ENCODE measurements at places on chromosomes 7 and 10. TPM values are rescaled to one million over a fixed set of nuclear protein-coding genes. Genes with fewer than 3 reads are reported as not detected.

- no peak for DNase-seq
Observed at GRCh38 chr7:91199601-91200000, 64.6 kb upstream of the FZD1 start.

DNA sequence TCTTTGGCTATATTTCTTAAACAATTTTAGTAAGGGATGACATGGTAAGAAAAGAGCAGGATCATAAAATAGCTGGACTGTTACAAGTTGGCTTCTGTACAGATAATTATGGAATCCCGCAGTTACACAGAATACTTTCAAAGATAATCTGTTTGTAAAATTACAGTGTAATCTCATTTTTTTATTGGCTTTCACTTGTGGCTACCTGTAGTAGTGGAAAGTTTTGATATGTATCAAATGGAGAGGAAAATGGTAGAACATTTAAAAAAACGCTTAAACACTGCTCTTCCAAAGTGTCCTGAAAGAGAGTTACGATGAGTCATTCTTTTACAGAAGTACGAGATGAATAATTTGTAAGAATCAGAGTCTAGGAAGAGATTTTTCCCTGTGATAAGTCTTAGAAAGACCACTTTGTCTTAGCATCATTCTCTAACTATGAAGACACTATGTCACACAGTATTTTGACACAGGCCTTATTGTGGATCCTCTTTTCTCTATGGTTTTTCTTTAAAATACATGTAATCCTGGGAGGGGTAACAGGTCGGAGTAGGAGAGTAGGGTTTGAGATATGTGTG is 215.0 kb upstream of the DKK1 start:
- no peak for DNase-seq

DNA sequence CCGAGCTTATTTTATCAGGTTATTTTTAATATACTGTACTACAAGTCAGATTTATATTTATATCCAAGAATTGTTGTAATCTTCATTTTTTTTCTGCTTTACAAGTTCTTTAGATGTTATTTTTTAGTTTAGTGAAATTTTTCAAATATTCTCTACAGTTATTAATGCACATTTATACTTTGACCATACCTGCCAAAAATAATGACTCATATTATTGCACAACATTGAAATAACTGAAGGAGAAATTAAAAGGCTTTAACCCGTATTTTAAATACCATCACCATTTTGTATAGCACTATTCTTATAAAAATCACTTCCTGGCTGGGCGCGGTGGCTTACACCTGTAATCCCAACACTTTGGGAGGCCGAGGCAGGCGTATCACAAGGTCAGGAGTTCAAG is 278.5 kb downstream of the BICC1 start:
- DNase-seq: no peak

DNA sequence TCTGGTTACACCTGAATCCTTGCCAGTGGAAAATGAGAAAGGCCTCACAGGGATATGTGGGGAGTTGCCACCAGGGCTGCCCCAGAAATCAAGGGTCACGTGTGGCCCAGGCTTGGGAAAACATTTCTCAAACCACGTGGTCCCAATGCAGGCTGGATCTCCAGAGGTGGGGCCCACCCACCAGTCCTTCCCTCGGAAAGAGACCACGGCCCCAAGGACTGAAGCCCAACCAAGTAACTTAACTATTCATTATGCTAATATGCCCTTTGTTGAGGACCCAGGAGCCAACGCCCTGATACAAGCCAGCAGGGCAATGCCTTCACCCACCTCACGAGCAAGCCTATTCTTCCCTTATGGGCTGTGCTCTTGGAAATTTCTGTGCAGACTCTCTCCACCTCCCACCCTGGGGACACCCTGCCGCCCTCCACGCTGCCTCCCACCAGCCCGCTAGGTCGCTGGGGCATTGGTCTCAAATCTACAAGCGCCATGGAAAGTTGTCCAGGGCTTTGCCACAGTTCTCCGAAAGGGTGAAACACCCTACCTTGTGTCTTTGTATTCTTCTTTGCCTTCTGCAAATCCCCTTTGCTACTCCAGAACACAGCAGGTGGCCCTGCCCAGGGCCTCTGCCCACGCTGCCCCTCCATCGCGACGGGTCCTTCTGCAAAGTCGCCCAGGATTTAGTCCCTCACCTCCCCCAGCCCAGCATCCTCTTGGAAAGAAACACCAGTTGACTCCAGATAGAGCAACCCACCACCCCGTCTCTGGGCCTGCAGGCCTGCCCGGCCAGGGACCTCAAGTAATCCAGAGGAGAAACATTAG is 8.8 kb downstream of the TNS3 start:
- no peak for DNase-seq

GRCh38 chr7:108575156-108575555 is 5.5 kb downstream of the DNAJB9 start:
- no peak for DNase-seq

GRCh38 chr10:132619927-132620326 is 82.3 kb downstream of the INPP5A start:
- no peak for DNase-seq

GRCh38 chr7:17305387-17306171 is 7.1 kb downstream of the AHR start:
- no peak for DNase-seq

GRCh38 chr7:28920424-28920823 is 37.7 kb downstream of the TRIL start:
- DNase-seq: peak; percentile 14

GRCh38 chr10:67893637-67894036 is 9.2 kb downstream of the SIRT1 start:
- DNase-seq: no peak

The FKBP9 gene
- total RNA-seq: 178 TPM

The TFR2 gene
- total RNA-seq: 0.29 TPM
